Stimulated activated CD8-positive, alpha-beta memory T cell treated with anti-CD3 and anti-CD28 coated beads, Interleukin-15, amount 100 ng/mL, for 4 hours (primary cell): ENCODE measurements at places on chromosomes 2 and 18.

DNA sequence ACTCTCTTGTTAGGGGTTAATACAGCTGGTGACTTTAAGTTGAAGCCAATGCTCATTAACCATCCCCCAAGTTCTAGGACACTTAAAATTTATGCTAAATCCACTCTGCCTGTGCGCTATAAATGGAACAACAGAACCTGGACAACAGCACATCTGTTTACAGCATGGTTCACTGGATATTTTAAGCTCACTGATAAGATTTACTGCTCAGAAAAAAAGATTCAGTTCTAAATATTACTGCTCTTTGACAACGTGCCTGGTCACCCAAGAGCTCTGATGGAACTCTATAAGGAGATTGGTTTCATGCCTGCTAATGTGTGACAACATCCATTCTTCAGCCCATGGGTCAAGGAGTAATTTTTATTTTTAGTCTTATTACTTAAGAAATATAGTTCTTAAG lies 27.5 kb downstream of the RNF103 start:
- no peak for DNase-seq

- no peak for DNase-seq
These were observed 14.8 kb upstream of the STEAP3 start for GRCh38 chr2:119208791-119209203.

DNA sequence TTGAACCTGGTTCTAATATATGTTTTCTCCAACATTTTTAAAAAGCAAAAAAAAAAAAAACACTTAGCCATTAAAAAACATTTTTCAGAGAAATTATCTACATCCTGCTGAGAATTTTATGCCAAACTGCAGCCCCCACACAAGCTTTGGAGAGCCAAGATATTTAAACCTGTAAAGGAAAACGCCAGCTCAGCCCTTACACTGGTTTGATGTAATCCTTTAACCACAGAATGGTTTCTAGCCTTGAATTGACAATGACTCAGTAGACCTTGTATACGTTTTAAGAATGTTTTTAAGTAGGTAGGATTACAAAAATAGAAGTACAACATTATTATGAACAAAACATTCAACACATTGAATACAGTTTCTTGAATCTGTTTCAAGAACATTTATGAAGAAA lies 113.6 kb downstream of the BABAM2 start:
- DNase-seq: no peak

DNA sequence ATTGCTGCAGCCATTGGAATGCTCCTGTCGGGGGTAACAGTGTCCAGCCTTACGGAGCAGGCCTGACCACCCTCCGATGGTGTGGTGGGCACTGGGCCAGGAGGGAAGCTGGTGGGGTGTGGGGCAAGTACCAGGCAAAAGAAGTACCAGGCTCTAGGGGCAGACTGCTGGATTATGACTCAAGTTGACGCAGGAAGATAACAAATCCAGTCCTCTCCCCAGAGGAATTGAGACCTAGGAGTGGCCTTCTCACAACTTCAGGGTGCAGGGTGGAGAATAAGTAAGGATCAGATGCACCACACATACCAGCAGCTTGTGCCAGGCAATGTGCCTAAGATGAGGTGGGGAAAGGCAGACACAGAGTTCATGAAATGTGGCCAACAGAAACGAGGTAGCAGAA lies 37.9 kb downstream of the SEMA4F start:
- no peak for DNase-seq

DNA sequence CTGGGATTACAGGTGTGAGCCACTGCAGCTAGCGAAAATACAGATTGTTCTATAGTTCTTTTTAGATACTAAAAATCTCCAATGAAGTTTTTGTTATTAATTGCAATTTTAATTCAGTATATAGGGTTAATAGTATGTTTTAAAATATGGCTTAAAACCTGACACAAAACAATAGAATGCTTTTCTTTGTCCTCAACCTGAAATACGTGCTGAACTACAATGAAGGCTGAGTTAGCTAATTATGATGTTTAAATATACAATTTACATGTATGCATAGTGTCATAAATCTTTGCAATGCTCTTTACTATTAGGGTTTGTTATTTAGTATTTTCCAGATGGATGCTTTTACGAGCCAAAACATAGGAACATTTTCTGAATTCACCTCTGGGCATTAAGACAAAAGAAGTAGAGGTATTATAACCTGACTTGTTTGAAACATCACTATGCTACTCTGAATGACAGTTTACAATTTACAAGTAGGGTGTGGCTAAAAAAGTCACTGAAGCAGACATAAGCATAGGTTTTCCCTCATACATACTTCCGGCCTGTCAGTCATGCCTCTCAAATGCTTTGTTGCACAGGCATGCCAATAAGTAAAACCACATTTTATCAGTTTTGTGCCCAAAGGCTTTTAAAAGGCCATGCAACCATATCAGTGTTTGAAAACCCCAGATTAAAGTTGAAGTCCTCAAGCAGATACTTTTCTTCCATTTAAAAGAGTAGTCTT lies 168.3 kb downstream of the OTX1 start:
- DNase-seq: no peak

- DNase-seq: no peak
These were observed 11.2 kb downstream of the SLC40A1 start for GRCh38 chr2:189569295-189569910.

DNA sequence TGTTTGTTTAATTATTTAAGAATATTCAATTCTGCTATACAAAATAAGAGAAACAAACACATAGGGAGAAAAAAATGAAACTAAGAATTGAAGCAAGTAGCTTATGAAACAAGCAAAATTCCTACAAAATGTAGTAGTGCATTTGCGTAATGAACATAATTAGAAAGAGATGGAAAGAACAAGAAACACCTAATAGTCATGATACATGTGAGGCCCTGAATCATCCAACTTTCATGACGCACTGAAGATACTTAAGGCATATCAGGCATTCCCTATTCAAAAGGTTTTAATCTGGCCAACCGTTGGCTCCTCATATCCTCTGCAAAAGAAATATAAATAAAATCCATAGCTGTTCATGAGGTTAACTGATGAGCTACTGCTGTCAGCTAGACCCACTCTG lies 14.5 kb upstream of the NAB1 start:
- DNase-seq: no peak

DNA sequence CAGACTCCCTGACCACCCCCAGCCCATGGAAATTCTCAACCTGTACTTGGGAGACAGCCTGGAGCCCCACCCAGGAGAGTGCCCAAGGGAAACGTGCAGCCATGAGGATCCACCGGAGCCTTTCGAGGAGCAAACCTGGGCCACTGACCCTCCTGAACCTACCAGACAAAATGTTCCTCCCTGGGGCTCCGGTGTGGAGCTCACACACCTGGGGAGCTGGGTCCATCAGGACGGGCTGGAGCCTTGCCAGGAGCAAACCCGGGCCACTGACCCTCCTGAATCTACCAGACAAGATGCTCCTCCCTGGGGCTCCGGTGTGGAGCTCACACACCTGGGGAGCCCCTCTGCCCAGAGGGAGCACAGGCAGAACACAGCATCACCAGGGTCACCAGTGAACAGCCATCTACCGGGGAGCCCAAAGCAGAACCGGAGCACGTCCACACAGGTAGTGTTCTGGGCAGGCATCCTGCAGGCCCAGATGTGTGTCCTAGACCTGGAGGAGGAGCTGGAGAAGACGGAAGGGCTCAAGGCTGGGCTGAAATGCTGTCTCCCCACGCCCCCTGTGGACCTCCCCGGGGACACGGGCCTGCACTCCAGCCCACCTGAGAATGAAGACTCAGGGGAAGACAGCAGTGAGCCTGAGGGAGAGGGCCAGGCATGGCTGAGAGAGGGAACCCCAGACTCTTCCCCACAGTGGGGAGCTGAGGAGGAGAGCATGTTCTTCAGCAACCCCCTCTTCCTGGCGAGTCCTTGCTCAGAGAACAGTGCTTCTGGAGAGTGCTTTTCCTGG lies 8.9 kb downstream of the PSD4 start:
- DNase-seq: no peak

- no peak for DNase-seq
These were observed 836.8 kb upstream of the VRK2 start for GRCh38 chr2:57209799-57210198.

GRCh38 chr2:37866171-37866934 lies 58.7 kb upstream of the RMDN2 start:
- DNase-seq: no peak

- no peak for DNase-seq
These were observed 116.5 kb upstream of the SPATS2L start for GRCh38 chr2:200189964-200190363.

GRCh38 chr2:206442833-206443734 lies at the start of gene ADAM23:
Gene ADAM23, plus strand, starts transcription at chr2:206443532. Its CDS starts 335 bp downstream, at chr2:206443867.
- DNase-seq: no peak

GRCh38 chr2:218858671-218859555 lies 692 bp upstream of the WNT6 start:
- DNase-seq: no peak

GRCh38 chr18:23585007-23585871 lies 1.1 kb downstream of the NPC1 start:
- no peak for DNase-seq

- no peak for DNase-seq
These were observed 78.5 kb upstream of the PTPRM start for GRCh38 chr18:7488571-7488970.

DNA sequence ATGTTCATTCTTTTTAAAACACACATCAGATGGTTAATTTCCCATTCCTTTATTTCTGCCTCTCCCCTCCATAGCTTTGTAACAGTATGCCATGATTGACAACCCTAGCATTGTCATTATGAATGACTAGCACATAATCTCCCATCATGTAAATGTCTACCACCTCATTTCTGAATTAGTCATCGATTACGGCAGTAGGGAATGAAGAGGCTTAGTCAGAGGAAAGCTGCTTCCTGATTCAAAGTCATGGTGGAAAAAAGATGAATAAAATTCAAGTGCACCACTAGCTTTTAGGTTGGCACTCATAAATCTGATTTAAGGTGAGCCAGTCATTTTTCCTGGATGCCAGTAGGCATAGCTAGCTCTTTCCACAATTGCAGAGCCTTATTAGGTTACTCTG lies 19.1 kb upstream of the ACMSD start:
- no peak for DNase-seq

GRCh38 chr18:6557057-6557769 lies 142.5 kb upstream of the L3MBTL4 start:
- no peak for DNase-seq

DNA sequence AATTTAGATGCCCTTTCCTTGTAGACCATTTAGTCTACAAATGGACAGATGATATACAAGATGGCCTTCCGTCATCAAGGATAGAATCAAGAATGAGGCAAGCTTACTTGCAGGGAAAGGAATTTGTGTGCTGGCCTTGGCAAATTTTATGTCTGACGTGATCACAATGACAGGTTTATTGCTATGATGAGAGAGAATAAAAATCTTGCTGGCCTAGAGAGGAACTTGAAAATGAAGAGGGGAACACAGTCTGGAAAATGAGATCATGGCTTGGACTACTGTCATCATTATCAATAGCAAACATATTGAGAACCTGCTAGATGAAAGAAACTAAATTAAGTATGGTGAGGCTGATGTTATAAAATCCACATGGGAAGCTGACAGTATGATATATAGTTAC lies 66.0 kb downstream of the CSRNP3 start:
- no peak for DNase-seq

DNA sequence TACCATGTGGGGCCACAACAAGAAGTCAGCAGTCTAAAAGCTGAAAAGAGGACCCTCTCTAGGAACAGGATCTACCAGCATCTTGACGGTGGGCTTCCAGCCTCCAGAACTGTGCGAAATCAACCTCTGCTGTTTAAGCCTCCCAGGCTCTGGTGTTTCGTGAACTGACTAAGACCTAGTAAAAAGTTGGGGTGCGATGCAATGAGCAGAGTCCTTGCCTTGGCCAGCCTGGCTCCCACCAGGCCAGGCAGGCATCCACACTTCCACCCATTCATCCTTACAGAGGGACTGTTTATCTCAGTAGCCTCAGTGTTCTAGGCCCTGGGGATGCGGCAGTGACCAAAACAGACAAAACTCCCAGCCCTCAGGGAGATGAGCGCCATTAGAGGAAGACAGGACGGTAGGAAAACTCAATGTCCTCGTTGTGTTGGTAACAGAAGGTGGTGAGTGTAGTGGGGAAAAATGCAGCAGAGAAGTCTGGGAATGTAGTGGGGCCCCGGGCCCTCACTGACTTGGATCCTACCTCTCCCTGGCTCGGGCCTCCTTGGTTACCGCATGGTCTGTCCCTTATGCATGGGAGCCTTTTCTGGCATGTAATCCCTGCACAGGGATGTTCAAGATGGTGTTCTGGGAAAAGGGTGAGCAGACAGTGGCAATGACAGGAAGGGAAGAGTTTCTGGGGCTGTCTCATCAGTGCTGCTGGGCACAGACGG lies 271.8 kb upstream of the HS6ST1 start:
- DNase-seq: no peak

DNA sequence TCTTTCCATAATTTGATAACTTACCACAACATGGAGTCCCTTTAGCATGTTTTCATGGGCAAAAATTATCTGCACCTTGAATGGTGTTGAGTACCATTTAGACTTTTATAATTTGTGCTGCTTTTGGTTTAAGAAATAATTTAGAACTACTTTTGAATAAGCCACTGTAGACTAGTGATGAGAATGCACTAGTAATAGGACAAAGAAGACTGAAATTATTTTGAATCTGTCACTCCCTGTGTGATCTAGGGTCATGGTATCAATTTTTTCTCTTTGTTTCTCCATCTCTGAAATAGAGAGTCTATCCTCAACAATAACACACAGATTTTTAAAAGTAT lies 37.7 kb downstream of the EFEMP1 start:
- DNase-seq: no peak

DNA sequence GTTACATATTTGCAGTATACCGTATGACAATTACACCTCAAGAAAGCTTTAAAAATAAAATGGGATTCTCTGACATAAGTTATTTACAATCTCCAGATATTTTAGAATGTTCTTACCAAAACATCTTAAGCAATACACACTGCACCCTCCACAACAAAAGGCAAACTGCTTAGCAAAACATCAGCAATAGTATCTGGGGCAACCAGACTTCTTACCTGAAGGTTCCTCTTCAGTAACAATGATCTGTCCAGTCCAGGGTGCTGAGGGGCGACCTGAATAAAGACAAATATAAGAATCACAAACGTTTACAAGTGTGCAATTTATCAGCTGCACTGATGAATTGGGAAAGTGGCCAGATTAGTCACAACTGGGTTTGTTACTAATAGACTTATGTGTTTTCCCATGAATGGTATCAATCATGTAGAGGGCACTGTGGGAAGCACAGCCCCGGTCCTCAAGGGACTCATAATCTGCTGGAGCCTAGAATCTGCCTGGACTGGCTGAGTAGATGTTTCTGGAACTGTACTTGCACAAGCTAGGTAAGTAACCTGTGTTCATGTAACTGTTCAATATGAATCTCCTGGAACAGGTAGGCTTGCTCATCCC lies 70.7 kb downstream of the MYOM1 start:
- no peak for DNase-seq

- DNase-seq: no peak
These were observed 39.8 kb downstream of the GREB1 start for GRCh38 chr2:11573418-11574175.

- no peak for DNase-seq
These were observed 178.7 kb downstream of the ZNF385B start for GRCh38 chr2:179682756-179683155.

DNA sequence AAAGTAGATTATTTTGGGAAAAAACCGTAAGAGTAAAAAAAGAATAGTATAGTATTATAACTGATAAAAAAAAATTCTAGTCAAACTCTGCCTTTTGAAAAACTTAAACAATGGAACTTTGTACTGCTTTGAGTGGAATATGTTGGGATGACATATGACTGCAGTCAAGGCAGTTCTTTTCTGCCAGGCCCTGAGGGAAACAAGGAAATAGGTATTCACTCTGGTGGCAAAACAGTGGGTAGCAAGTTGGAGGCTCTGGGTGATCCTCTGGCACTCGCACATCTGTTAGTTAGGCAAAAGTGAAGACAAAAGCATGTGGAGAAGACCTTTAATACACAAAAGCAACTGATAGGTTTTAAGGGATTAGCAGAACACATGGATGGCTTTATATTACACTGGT lies 102.2 kb downstream of the ARHGEF33 start:
- DNase-seq: no peak
